ENCODE measurements at places on chromosomes 5 and 9.

DNA sequence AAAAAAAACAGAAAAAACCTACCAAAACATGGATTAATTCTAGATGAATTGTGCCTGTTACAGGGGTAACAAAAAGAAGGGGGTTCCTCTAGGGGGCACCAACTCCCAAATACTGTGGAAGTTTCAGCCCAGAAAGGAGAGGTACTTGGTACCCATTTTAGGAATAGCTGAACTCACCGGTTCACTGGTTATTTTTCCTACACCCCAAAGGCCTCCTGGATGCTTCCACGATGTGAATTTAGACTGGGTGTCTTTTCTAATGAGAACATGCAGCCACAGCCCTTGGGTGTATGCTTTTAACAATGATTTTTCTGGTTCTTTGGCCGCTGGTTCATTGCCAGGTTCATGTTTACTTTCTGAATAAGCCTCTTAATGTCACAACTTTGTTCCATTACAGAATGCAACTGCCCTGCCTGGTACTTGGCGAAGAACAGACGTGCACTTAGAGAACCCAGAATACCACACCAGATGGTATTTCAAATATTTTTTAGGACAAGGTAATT lies 46.7 kb downstream of the GARNL3 start:
- no peak for DNase-seq

- DNase-seq = no peak
These were observed 77.4 kb downstream of the KIAA0825 start for GRCh38 chr5:94540856-94541494.

DNA sequence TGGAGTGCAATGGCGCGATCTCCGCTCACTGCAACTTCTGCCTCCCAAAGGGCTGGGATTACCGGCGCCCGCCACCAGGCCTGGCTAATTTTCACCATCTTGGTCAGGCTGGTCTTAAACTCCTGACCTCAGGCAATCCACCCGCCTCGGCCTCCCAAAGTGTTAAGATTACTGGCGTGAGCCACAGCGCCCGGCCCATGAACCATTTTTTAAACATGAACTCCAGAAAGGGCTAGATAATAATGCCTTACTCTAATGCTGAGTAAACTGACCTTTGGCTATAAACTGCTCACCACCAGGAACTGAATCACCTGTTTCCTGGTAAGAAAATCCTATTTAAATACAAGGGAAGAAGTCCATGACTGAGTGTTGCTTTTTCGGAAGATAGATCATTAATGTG lies 23.2 kb upstream of the DAB2 start:
- no peak for DNase-seq

DNA sequence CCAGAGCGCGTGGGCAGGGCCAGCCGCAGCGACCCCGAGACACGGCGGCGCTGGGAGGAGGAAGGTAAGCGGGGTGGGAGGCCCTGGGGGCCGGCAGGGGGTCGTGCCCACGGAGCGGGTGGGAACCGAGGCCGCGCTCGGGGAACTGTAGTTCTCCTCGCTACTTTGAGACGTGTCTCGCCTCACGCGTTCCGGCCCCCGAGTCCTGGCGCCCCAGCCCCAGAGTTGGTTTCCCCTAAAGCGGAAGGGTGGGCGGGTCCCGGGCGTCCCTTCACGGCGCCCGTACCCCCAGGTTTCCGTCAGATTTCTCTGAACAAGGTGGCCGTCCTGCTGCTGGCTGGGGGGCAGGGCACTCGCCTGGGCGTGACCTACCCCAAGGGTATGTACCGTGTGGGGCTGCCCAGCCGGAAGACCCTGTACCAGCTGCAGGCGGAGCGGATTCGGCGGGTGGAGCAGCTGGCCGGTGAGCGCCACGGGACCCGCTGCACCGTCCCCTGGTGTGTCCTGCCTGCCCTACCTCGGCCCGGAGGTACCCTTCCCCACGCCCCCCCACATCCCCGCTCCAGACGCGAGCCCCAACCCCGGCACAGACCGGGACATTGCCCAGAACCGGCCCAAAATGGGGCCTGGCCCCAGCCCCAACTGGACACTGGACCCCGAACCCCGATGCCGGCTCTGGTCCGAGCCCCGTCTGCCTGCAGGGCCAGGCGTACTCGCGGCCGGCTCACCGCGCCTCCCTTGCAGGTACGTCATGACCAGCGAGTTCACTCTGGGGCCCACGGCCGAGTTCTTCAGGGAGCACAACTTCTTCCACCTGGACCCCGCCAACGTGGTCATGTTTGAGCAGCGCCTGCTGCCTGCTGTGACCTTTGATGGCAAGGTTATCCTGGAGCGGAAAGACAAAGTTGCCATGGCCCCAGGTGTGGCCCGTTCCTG lies 709 bp downstream of the UAP1L1 start:
- DNase-seq = peak; percentile 27

DNA sequence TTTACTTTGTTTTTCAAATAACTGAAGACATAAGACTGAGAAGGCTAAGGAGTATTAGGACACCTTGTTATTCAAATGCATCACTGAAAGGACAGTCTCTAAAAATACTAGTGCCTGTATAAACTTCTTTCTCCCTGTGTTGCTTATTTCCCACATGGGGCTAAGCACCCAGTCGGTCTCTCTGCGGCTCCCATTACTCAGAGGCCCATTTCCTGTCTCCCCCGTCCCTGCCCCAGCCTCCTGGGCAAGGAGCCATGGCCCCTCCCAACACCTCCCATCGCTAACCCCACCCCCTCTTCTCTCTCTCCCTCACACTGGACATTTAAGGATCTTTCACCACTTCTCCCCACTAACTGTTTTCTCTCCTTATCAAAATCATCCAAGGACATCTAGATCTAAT lies 81.9 kb downstream of the EBF1 start:
- DNase-seq = no peak

- no peak for DNase-seq
These were observed 12.4 kb downstream of the DIPK1B start for GRCh38 chr9:136724772-136725171.

DNA sequence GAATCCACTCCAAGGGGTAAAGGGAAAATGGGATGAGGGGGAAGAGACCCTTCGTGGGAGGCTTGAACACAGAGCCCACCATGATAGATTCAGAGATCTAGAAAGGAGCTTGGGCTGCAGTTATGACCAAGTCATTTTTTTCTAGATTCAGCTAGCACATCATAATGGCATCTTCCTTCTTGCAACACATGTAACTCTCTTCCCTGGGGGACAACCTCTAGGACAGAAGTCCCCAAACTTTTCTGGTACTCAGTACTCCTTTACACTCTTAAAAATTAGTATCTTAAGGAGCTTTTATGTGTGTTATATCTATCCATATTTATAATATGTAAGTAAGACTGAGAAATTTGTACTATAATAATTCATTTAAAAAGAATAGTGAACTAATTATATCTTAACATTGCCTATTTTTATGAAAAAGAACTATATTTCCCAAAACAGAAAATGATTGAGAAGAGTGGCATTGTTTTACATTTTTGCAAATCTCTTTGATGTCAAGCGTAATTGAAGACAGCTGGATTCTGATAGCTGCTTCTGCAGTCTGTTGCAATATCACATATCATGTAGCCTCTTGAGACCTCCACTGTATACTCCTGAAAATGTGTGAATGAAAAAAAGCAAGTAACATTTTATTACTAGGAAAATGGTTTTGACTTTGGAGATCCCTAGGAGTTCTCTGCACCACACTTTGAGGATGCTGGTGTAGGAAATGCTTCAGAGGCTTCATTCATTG lies 875 bp downstream of the ACO1 start:
- no peak for DNase-seq

DNA sequence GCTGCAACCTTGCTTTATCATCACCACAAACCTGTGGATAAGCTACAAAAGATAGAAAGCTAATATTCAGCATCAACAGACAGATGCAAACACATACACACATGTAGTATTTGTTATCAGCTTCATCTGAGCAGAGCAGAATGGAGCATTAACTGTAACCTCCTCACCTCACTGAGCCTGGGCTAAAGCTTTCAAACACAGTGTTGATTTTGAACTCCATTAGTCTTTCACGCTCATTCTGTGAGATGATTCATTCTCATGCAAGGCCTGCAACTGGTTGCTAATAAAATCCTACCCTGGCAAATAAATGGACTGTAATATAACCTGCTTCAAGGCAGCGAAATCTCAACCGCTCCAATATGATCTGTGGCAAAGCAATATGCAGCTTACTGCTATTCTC lies 1360.6 kb upstream of the ACO1 start:
- DNase-seq = no peak

DNA sequence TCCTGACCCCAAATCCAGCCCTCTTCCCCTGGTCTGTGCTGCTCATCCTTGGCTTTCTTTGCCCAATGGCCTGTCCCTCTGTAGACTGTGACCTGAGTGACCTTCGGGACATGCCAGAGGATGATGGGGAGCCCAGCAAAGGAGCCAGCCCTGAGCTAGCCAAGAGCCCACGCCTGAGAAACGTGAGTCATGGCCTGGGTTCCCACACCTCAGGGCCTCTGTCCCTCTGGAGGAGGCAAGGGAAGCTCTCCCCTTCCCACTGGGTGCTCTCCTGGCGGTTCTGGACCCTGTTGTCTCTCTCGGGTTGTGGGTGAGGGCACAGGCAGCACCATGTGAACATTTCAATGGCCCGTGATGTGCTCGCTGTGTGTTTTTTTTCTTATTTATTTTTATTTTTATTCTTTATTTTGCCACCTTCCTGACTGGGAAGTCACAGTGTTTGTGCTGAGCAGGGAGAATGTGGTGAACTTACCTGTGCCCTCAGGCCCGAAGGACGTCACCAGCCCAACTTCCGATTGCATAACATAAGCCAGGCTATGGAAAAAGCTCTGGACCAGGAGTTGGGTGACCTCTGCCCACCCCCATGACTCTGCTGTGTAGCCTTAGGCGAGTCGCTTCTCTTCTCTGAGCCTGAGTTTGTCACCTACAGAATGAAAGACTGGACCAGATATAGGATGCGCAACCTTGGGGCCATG lies 29.5 kb downstream of the AFAP1L1 start:
- DNase-seq = no peak

- DNase-seq = no peak
These were observed 16.7 kb upstream of the PDCL start for GRCh38 chr9:122845116-122845515.

- DNase-seq = no peak
These were observed 13.6 kb downstream of the TIMD4 start for GRCh38 chr5:156949424-156949823.

GRCh38 chr5:145826895-145827674 lies 8.1 kb downstream of the PRELID2 start:
- no peak for DNase-seq

- DNase-seq = no peak
These were observed 139.1 kb downstream of the ELAVL2 start for GRCh38 chr9:23686896-23687295.

- peak; percentile 42 for DNase-seq
These were observed 7.7 kb downstream of the IL17B start for GRCh38 chr5:149371296-149371962.

DNA sequence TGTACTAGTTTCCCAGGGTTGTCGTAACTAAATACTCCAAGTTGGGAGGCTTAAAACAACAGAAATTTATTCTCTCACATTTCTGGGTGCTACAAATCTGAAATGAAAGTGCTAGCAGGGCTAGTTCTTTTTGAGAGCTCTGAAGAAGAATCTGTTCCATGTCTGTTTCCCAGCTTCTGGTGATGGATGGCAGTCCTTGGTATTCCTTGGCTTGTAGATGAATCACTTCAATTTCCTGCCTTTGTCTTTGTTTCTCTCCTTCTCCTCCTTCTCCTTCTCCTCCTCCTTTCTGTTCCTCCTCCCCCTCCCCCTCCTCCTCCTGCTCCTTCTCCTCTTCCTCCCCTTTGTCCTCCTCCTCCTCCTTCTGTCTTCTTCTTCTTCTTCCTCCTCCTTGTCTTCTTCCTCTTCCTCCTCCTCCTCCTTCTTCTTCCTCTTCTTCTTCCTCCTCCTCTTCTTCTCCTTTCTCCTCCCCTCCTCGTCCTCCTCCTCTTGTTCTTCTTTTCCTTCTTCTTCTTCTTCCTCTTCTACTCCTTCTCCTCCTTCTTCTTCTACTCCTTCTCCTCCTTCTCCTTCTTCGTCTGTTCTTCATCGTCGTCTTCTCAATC lies 104.7 kb upstream of the ANKRD55 start:
- no peak for DNase-seq

DNA sequence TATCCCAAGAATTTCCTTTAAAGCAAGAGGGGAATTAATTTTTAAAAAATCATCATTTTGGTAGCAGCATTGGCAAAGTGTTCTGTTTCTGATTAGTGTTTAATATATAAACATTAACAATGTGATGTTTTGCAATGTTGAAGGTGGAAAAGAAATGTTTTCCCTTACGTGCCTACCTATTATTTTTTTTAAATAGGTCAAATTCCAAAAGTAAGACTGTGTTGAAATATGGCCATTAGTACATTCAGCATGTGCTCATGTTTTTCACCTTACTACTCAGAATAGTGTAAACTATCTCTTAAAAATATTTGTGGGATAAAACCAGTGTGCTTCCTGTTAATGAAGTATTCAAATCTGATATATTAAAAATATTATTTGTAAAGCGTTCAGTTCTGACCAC lies 3.3 kb downstream of the DOCK8 start:
- DNase-seq = no peak

DNA sequence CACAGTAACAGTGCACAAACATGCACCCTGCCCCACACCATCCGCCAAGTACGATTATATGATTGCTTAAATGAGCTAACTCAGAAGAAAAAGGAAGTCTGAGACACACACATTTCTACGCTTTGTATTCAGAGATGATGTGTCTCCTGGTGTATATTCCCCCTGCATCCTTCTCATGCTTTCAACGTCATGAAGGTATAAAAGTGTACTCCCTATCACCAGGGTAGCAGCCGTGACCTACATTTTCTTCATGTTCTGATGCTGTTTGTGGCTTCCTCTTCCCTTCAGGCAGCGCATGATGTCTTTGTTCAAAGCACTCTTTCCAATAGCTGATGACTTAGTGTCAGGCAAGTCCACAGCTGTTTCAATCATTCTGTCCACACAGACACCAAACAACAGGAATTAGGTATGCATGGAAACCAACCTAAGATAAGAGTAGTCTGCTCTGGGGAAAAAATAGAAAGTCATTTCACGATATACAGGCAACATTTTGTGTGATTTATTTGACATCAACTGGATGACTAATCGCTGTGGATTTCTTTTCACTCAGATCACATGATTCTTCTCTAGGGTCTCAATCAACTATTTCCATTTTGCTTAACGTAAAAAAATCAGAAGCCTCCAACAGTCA lies 269.4 kb upstream of the PTGER4 start:
- DNase-seq = no peak

GRCh38 chr9:93826209-93826608 lies 128.9 kb downstream of the BARX1 start:
- DNase-seq = no peak

GRCh38 chr5:153584960-153585359 lies 94.5 kb downstream of the GRIA1 start:
- no peak for DNase-seq

- no peak for DNase-seq
These were observed 459.9 kb upstream of the ZNF462 start for GRCh38 chr9:106403081-106403480.
